Mesothelial cell of epicardium (in vitro differentiated cells): ENCODE measurements at places on chromosomes 4 and X. TPM values are rescaled to one million over a fixed set of nuclear protein-coding genes. Genes with fewer than 3 reads are reported as not detected.
A peak's percentile ranks its signal among the peaks of the same experiment; 100 is the strongest.

The NPY2R gene
- 0.09 TPM in 1 of 3 replicates, not detected in the others for total RNA-seq

The GIMD1 gene
- total RNA-seq, result not detected in 3 replicates

The TCEAL3 gene
- 11.9 to 13.0 TPM (median 11.9 TPM) in 3 replicates for total RNA-seq

The OTC gene
- not detected in 3 replicates for total RNA-seq

DNA sequence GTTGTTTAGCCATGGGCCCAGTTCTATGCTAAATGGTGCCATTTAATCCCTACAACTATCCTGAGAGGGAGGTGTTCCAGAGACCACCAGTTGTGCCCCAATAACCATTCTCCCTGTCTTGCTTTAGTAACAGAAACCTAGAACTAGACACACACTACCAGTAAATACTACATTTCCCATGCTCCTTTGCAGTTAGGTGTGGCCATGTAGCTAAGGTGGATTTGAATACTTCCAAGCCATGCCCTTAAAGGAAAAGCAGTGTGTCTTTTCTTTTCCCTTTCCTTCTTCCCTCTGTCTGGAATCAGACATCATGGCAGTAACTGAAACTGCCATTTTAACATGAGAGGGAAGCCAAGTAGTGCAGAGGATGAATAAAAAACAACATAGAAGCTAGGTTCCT is 90.9 kb upstream of the TMEM33 start:
- peaks cover 61% of the 10 kb centered on the region for H3K27me3 ChIP-seq
- no peaks in the 10 kb centered on the region for H3K36me3 ChIP-seq
- DNase-seq, result no peak
- no peak overlapping the region for H3K27ac ChIP-seq

- no peaks in the 10 kb centered on the region for H3K27me3 ChIP-seq
- no peak overlapping the region for H3K4me3 ChIP-seq
- peaks cover 11% of the 10 kb centered on the region for H3K36me3 ChIP-seq
- H3K4me1 ChIP-seq, result peaks cover 7% of the 10 kb centered on the region
- DNase-seq, result no peak
Observed at GRCh38 chr4:2182994-2183393, 58.9 kb downstream of the HAUS3 start.

GRCh38 chrX:39703307-39703706 is 394.5 kb downstream of the BCOR start:
- DNase-seq, result no peak
- H3K4me3 ChIP-seq, result no peak overlapping the region
- H3K27me3 ChIP-seq, result no peaks in the 10 kb centered on the region

GRCh38 chr4:142582340-142582739 is 263.8 kb downstream of the INPP4B start:
- no peaks in the 10 kb centered on the region for H3K36me3 ChIP-seq
- no peak for DNase-seq
- H3K4me1 ChIP-seq, result peaks cover 3% of the 10 kb centered on the region
- H3K27me3 ChIP-seq, result no peaks in the 10 kb centered on the region
- no peak overlapping the region for H3K4me3 ChIP-seq

GRCh38 chrX:38312436-38312835 is 14.9 kb downstream of the RPGR start:
- no peak for DNase-seq
- peaks cover 10% of the 10 kb centered on the region for H3K36me3 ChIP-seq
- no peaks in the 10 kb centered on the region for H3K4me1 ChIP-seq
- no peaks in the 10 kb centered on the region for H3K27me3 ChIP-seq
- no peak overlapping the region for H3K4me3 ChIP-seq
- no peak overlapping the region for H3K27ac ChIP-seq

DNA sequence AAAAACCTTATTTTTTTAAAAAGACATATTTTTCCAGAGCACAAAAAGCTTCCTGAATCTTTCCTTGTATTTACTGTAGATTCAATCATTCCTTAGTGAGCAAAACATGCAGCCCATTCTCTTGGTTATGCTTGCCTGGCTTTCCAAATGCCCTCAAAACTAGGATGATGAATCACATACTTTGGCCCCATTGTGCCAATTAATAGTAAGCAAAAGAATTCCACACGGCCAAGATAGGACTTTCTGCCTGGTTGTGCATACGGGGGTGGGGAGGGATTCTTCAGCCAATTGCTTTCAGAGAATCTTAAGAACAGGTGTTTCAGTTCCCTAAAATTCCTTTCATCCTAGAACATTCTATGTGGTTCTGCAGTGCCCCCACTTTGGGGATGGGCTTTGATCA is 7.0 kb downstream of the RAI2 start:
- no peak overlapping the region for H3K4me3 ChIP-seq
- H3K27me3 ChIP-seq, result peaks cover 74% of the 10 kb centered on the region
- DNase-seq, result no peak
- H3K4me1 ChIP-seq, result peaks cover under 1% of the 10 kb centered on the region

- no peaks in the 10 kb centered on the region for H3K36me3 ChIP-seq
- DNase-seq, result no peak
- H3K27ac ChIP-seq, result no peak overlapping the region
- H3K4me1 ChIP-seq, result no peaks in the 10 kb centered on the region
- peaks cover 14% of the 10 kb centered on the region for H3K27me3 ChIP-seq
- no peak overlapping the region for H3K4me3 ChIP-seq
Observed at GRCh38 chr4:24285759-24286158, 298.6 kb downstream of the DHX15 start.

- no peaks in the 10 kb centered on the region for H3K36me3 ChIP-seq
- H3K27me3 ChIP-seq, result no peaks in the 10 kb centered on the region
- peaks cover 63% of the 10 kb centered on the region for H3K4me1 ChIP-seq
- peak overlapping the region; percentile 80 for H3K27ac ChIP-seq
Observed at GRCh38 chr4:150006197-150006596, 72.0 kb upstream of the DCLK2 start.

DNA sequence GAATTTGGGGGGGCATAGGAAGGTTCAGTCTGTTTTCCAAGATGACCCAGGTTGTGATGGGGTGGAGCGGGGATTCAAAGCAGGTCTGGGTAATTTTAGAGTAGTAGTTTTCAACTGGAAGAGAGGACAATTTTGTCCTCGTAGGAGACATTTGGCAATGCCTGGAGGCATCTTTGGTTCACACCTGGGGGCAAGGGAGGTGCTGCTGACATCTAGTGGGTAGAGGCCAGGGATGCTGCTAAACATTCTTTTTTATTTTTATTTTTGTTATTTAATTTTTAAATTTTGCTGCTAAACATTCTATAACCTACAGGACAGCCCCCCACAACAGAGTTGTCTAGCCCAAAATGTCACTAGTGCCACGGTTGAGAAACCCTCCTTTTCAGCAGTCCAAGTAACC is 1.9 kb downstream of the RAB9A start:
- peak overlapping the region; percentile 84 for H3K27ac ChIP-seq
- no peaks in the 10 kb centered on the region for H3K36me3 ChIP-seq
- DNase-seq, result no peak
- H3K4me1 ChIP-seq, result peaks cover 51% of the 10 kb centered on the region
- H3K4me3 ChIP-seq, result peak overlapping the region; percentile 87

GRCh38 chrX:31038575-31039326 is 33.1 kb downstream of the FTHL17 start:
- no peak overlapping the region for H3K27ac ChIP-seq
- H3K4me1 ChIP-seq, result peaks cover 2% of the 10 kb centered on the region
- H3K27me3 ChIP-seq, result no peaks in the 10 kb centered on the region
- H3K36me3 ChIP-seq, result no peaks in the 10 kb centered on the region

GRCh38 chr4:172851534-172851933 is 317.1 kb upstream of the GALNT7 start:
- H3K4me1 ChIP-seq, result no peaks in the 10 kb centered on the region
- DNase-seq, result no peak
- no peak overlapping the region for H3K27ac ChIP-seq
- peaks cover 1% of the 10 kb centered on the region for H3K27me3 ChIP-seq
- no peaks in the 10 kb centered on the region for H3K36me3 ChIP-seq
- no peak overlapping the region for H3K4me3 ChIP-seq

DNA sequence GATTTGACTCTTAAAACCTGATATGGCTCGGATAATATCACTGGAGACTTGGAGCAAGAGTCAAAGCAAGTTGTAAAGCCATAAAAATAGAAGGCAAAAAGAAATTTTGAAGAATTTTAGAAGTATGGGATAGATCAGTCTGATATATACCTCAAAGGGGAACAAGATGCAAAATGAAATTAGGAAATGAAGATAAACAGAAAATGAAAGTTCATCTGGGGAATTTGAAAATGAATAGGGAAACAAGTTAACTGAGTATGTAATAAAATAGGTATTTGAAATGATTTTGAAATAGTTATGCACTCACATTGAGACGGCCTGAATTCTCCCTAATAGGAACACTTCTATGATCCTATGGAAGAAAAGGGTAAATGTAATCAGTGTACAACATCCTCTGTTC is 5.7 kb downstream of the CYP2U1 start:
- H3K27ac ChIP-seq, result no peak overlapping the region
- DNase-seq, result no peak
- H3K27me3 ChIP-seq, result peaks cover 6% of the 10 kb centered on the region
- peaks cover 9% of the 10 kb centered on the region for H3K36me3 ChIP-seq
- H3K4me1 ChIP-seq, result peaks cover 8% of the 10 kb centered on the region
- H3K4me3 ChIP-seq, result no peak overlapping the region

DNA sequence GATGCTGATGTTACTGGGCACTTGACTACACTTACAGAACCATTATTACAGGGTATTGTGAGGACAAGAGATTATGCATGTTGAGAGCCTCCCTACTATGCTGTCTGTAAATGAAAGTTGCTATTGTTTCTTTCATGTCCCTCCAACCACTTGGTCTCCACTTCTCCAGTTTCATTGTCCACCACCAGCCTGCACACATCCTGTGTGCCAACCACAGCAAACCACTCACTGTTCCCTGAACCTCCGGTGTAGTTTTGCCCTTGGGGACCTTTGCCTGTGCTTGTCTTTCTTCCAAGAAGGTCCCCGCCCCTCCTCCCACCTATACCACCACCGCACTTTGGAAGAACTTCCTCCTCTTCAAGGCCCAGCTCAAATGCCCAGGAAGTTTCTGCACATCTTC is 43.1 kb upstream of the AFF2 start:
- H3K4me1 ChIP-seq, result no peaks in the 10 kb centered on the region
- no peak overlapping the region for H3K4me3 ChIP-seq
- no peak overlapping the region for H3K27ac ChIP-seq
- DNase-seq, result no peak
- H3K27me3 ChIP-seq, result no peaks in the 10 kb centered on the region

DNA sequence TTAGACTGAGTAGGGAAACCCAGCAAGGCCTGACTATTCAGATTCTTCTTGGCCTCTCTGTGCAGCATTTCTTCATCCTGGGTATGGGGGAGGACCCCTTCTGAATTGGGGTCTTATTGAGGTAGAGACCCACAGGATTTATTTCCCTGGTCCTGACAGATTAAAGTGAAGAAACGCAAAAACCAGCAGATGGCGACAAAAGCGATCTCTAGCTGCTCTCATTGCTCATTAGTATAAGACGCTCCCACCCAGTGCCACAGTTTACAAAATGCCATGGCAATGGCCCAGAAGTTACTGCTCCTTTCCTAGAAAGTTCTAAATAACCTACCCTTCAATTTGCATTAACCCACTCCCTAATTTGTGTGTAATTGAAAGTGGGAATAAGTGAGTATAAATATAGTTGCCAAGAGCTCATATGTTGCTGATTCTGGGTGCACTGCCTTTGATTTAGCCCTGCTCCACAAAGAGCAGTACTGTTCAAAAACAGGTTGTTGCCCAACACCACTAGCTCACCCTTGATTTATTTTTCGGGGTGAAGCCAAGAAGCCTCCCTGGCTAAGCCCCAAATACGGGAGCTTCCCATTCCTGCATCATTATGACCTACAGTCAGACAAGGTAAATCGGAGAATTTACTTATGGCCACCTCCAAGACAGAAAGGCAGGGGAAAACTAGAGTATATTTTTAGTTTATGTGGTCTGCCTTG is 3.7 kb upstream of the BEX4 start:
- H3K4me1 ChIP-seq, result peaks cover 3% of the 10 kb centered on the region
- H3K27me3 ChIP-seq, result no peaks in the 10 kb centered on the region
- no peak overlapping the region for H3K27ac ChIP-seq
- no peaks in the 10 kb centered on the region for H3K36me3 ChIP-seq

GRCh38 chr4:127000110-127000509 is 632.6 kb upstream of the INTU start:
- peaks cover 3% of the 10 kb centered on the region for H3K4me1 ChIP-seq
- peaks cover 4% of the 10 kb centered on the region for H3K27me3 ChIP-seq
- no peaks in the 10 kb centered on the region for H3K36me3 ChIP-seq
- no peak for DNase-seq
- no peak overlapping the region for H3K27ac ChIP-seq
- no peak overlapping the region for H3K4me3 ChIP-seq

GRCh38 chrX:120290107-120290506 is 21.2 kb downstream of the TMEM255A start:
- H3K4me3 ChIP-seq, result no peak overlapping the region
- DNase-seq, result no peak
- no peaks in the 10 kb centered on the region for H3K4me1 ChIP-seq
- H3K27me3 ChIP-seq, result no peaks in the 10 kb centered on the region
- H3K36me3 ChIP-seq, result no peaks in the 10 kb centered on the region
